Memory B cell (primary cell): ENCODE measurements at places on chromosomes 7 and 10.

DNA sequence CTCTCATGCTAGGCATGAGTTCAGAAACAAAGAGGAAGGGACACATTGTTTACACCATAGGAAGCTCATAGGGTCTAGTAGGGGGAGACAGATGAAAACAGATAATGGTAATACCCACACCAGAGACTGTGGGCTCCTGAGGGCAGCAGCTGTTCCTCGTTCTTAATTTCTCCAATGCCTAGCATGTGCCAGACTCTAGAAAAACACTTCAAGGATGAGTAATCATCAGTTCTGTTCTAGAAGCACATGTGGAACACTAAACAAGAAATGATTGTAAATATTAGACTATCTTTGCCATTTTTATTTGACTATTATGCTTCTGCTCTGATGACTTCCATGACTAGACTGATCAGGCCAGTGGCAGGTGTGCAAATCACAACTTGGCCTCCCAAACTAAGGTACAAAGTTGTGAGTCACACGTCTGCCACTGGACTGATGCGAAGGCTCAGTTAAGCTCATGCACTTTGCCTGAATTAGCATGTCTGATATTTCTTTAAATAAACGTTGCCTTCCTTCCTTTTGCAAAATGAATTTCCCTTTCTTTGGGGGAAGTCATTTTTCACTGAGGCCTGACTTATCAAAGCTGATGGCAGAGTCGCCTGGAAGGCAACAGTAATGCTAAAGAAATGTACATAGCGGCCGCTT is 89.2 kb upstream of the FGL2 start:
- no peak for DNase-seq

DNA sequence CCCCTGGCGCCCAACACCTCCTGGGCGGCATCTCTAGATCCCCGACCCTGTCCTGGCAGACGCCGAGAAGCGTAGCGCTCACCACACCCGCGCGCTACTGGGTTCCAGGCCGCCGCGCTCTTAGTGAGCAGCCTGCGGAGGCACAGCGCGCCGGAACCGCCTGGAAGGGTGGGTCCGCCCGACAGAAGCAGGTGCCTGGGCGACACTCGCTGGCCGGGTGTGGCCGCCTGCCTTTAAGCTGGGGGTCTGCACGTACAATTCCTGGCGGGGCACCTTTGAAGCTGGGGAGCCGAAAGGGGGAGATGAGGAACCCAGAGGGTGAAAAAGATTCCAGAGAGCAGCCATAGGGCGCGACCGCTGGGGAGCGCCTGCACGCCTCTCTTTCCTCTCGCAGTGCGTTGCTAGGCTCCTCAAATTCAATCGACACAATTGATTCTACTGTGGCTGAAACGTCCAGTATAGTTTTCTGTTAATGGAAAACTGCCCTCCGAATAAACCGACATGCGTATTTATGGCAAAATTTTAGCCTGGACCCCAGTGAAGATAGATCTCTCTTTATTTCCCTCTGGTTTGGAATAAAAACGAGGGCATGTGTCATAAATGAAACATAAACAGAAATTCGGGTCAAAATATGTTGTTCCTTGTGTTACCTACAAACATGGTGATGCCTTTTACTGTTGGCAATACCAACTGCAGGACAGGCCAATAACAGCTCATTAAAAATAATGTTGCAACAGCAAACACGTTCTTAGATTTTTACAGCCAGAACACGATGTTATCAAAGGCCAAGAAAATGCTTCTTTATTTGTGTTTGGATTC is 4.6 kb downstream of the HMX3 start:
- no peak for DNase-seq

DNA sequence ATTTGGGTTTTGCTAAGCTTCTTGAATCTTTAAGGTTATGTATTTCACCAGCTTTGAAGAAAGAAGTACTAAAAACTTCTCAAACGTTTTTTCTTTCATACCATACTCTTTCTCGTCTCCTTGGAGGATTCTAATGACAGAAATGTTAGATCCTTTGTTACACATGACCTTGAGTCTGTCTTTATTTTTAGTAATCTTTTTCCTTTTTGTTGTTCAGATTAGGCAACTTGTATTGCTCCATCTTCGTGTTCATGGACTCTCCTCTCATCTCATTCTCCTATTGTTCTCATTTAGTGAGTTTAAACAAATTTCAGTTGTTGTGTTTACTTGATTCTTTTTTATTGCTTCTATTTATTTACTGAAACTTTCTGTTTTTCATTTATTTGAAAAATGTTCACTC is 73.7 kb downstream of the WDFY4 start:
- no peak for DNase-seq

DNA sequence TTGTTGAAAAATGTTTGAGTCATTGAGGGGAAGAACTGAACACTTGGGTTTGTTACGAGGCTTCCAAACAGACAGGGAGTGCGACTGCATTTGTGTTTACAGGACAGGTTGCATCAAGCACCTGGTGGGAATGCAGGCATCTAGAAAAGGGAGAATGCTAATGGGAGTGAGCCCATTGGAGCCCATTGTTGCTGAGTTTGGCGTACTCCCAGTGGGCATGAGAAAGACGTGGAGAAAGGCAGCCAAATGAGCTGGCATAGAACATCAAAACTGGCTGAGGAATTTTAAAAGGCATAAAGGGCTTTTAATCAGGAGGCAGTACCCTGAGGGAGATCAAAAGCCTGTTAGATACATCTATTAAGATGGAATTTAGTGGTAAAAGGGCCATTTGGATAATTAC is 171.6 kb upstream of the NPSR1 start:
- no peak for DNase-seq
